Kidney (tissue), 22 donors: ENCODE measurements at places on chromosomes 16 and 17. TPM values are rescaled to one million over a fixed set of nuclear protein-coding genes. Genes with fewer than 3 reads are reported as not detected.
A peak's percentile ranks its signal among the peaks of the same experiment; 100 is the strongest.

- no peak for DNase-seq
Measured at GRCh38 chr16:72404299-72404698, 232.3 kb upstream of the PMFBP1 start.

DNA sequence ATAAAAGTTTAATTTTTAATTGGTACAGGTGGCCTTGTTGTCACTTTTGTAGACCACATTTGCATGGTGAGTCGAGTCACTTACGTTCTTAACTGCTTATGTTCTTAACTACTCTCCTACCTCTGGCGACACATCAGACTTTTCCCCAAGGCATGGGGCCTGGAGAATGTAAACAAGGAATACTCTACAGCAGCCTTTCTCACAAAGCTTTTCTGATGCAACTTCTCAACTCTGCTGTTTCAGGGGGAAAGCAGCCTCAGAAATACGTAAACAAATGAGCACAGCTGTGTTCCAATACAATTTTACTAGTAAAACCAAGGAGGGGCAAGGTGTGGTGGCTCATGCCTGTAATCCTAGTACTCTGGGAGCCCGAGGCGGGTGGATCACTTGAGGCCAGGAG is 6.9 kb downstream of the KARS1 start:
- no peak for DNase-seq

- no peak for DNase-seq
Measured at GRCh38 chr16:88067530-88068411, 116.5 kb downstream of the BANP start.

GRCh38 chr17:72416905-72417304 is 296.1 kb downstream of the SOX9 start:
- DNase-seq, result no peak

GRCh38 chr17:58786586-58787295 is 31.1 kb downstream of the PPM1E start:
- no peak for DNase-seq

DNA sequence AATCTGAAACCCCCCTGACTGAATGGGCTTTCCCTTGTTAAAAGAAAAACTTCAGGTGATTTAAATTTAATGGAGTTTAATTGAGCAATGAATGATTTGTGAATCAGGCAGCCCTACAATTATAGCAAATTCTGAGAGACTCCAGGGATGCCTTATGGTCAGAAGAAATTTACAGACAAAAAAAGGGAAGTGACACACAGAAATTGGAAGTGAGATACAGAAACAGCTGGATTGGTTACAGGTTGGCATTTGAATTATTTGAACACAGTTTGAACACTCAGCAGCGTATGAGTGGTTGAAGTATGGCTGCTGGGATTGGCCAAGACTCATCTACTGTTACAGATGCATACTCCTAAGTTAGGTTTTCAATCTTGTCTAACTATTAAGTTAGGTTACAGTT is 19.0 kb upstream of the CPHXL start:
- no peak for DNase-seq

GRCh38 chr16:24255456-24256371 is at the start of gene CACNG3:
Gene CACNG3 (plus strand): TSS chr16:24256335. CDS start chr16:24256755, 420 bp downstream.
- peak; percentile 94 for DNase-seq

DNA sequence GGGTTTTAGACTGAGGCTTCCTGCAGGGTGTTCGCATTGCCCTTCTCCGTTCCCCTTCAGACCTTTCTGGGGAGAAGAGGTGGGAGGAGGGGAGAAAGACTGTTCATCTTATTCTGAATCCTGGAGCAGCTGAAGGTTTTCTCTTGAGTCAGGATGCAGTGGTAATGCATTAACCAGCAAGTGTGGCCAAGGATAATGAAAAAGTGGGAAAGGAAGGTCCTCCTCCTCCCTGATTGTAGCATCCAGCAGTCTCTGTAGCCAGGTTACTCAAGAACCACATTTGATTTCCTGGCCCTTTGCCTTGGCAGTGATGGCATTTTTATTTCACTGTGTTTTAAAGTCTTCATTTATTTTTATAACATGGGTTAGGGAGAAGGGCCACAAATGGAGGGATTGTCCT is 59.1 kb downstream of the CYLD start:
- DNase-seq, result no peak

- no peak for DNase-seq
Measured at GRCh38 chr16:620700-621525, 9.9 kb upstream of the WFIKKN1 start.

DNA sequence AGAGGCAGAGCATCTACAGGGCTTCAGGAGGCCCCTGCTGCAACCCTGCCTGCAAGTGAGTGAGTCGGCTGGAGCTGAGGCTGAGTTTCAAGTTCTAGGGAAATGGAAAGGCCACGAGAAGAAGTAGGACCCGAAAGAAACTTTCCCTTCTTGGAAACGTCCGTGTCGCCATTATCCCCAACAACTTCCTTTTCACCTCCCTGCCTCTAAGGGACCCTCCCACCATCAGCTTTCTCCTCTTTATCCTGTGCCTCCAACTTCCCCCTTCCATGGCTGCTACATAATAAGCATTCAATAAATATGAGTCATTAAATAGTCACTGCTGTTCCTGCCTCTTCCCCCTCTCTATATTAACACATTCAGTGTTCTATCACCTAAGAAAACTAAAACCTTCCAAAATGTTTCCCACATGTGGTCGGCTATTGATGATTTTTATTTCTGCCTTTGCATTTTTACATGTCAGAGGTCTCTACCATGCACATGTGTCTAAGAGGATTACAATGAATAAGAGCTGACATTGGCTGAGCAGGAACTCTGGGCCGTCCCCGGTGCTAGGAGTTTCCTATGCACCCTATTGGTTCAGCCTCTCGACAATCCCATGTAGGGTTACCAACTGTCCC is 115.9 kb upstream of the TNRC6C start:
- no peak for DNase-seq

GRCh38 chr17:14715561-14715960 is 414.7 kb downstream of the HS3ST3B1 start:
- DNase-seq, result no peak

- no peak for DNase-seq
Measured at GRCh38 chr17:71494062-71494855, 626.6 kb upstream of the SOX9 start.

DNA sequence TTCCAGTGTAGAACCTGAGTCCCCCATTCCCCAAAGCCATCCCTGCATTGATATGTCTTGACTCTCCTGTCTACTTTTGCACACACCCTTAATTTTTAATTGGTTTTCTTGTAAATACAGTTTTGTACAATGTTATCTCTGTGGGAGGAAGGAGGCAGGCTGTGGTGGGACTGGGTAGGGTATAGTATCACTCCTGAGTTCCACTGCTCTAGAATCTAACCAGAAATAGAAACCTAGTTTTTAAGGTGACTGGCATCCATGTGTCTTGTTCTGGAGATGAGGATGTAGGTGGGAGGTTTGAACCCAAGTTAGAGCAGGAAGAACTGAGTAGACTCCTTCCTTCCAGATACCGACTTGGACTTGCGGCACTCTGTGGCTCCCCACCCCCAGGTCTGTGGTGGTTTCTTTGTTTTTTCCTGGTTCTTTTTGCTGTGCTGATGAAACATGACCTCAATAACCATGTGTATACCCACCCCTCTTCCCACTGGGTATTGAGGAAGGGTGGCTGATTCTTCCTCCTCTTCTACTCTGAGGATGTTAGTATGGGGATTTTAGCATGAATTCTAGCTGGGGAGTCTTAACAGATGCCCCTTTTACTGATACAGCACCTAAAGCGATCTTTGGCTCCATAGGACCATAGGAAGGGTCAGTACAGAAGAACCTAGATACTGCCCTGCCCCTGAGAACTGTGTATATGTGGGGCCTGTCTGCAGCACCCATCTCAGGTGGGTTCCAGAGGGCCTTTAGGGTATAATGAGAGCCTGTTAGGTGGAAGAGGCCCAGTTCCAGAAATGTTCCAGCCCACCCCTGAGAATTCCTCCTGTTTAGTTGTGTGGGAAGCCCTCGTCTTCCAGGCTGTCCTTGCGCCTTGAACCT is 48.7 kb downstream of the SF3B3 start:
- no peak for DNase-seq

GRCh38 chr17:30519707-30520106 is 42.5 kb downstream of the GOSR1 start:
- DNase-seq, result no peak

DNA sequence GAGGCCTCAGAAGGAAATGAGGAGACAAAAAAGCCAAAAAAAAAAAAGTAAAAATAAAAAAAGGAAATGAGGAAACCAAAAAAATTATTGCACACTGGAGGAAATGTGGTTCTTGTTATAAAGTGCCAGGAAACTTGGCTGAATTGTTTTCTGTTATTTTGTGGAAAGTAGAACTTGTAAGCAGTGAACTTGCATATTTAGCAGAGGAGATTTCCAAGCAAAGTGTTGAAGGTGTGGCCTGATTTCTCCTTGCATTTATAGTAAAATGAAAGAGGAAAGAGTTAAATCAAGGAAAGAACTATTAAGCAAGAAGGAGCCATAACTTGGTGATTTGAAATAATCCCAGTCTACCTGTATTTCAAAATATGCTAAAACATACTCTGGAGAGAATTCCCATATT is 34.1 kb upstream of the CPPED1 start:
- no peak for DNase-seq

DNA sequence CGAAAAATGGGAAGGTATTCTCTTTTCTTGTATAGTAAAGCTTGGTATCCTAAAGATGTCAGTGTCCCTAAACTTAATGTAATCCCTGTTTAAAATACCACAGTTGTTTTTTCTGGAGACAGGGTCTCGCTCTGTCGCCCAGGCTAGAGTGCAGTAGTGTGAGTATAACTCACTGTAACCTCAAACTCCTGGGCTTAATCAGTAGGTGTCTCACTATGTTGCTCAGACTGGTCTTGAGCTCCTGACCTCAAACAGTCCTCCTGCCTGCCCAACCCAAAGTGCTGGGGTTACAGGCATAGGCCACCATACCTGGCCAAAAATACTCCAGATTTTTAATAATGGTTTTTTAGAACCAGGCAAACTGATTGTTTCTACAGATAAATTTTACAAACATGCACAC is 8.2 kb downstream of the DCAF7 start:
- DNase-seq, result no peak

DNA sequence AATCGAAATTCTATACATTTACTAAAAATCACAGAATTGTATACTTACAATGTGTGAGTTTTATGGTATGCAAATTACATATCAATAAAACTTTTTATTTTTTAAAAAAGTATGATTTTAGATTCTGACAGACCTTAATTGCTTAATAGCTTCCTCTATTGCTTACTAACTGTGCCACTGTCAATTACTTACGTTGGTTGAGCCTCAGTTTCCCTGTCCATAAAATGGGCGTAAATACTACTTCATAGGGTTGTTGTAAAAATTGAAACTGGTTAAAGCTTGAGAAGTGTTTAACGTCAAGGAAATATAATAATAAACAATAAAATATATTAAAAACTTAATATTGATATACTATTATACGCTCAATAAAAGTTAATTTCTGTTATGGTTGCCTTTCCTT is 203.4 kb downstream of the SHISA9 start:
- no peak for DNase-seq

DNA sequence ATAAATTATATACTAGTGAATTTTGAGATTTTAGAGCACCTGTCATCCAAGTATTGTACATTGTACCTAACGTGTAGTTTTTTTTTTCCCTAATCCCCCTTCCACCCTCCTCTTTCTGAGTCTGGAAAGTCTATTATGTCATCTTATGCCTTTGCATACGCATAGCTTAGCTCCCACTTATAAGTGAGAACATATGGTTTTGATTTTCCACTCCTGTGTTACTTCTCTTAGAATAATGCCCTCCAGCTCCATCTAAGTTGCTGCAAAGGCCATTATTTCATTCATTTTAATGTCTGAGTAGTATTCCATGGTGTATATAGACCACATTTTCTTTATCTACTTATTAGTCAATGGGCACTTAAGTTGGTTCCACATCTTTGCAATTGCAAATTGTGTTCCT is 177.0 kb upstream of the C16orf82 start:
- no peak for DNase-seq

- peak; percentile 49 for DNase-seq
Measured at GRCh38 chr17:30921544-30922196, at the start of gene ADAP2. Gene ADAP2 (plus strand): TSS chr17:30921945. CDS start chr17:30922015, 70 bp downstream.

- DNase-seq, result peak; percentile 14
Measured at GRCh38 chr17:49390548-49391324, 23.9 kb downstream of the PHB1 start.

DNA sequence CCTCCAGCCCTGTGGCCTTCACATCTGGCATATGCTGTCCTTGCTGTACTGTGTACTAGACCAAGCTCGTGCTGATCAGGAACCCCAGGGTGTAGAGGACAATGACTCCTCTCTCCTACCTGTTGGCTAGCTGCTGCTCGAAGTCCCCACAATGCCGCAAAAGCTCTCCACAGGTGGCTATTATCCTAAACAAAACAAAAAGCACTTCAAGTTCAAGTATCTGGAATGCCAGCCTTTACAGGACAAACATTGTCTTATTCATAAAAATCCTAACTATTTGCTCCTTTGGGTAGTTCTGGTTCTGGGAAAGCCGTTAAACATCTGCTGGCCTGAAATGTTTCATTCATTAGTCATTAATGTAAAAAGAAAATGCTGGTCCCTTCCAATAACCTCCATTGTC is 42.8 kb downstream of the COG7 start:
- no peak for DNase-seq

GRCh38 chr17:48816438-48816773 is 623 bp downstream of the TTLL6 start:
- DNase-seq, result no peak

The LRRC37A3 gene
- polyA plus RNA-seq, result 13.3 TPM

The SYNGR3 gene
- 4.6 TPM for polyA plus RNA-seq

The RSL1D1 gene
- polyA plus RNA-seq, result 55.5 TPM

The HSD11B2 gene
- polyA plus RNA-seq, result 1,022 TPM

The TOX3 gene
- 8.7 TPM for polyA plus RNA-seq

The MT1A gene
- 3.1 TPM for polyA plus RNA-seq

The ACSM3 gene
- polyA plus RNA-seq, result 139 TPM

The MGAT5B gene
- 0.56 TPM for polyA plus RNA-seq

The CES5A gene
- polyA plus RNA-seq, result not detected

The SLC9A5 gene
- 0.92 TPM for polyA plus RNA-seq

The KRT14 gene
- not detected for polyA plus RNA-seq

The EFCAB5 gene
- polyA plus RNA-seq, result not detected

The CCDC102A gene
- polyA plus RNA-seq, result 5.7 TPM

The CLEC16A gene
- 10.8 TPM for polyA plus RNA-seq

The CHD9NB gene
- 9.8 TPM for polyA plus RNA-seq

The PRSS53 gene
- 0.99 TPM for polyA plus RNA-seq

The EVPLL gene
- 0.82 TPM for polyA plus RNA-seq
